ENCODE measurements at places on chromosomes 3 and 15.

DNA sequence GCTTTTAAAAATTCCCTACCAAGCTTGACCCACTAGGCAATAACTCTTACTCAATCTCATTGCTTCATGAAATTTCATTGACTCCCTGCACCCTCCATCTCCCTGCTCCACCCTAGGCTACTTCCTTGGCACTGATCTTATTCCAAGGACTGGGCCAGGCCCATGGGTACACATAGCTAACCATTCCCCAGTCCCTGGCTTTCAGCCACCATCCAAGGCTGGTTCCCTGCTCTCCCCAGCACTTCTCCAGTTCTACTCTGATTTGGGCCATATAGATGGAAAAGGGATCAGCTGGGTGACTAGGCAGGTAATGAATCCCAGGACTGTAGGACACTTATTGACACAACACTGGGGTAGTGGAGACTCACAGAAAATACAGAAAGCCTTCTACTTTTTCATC lies 88.1 kb upstream of the NEO1 start:
- no peak for DNase-seq

DNA sequence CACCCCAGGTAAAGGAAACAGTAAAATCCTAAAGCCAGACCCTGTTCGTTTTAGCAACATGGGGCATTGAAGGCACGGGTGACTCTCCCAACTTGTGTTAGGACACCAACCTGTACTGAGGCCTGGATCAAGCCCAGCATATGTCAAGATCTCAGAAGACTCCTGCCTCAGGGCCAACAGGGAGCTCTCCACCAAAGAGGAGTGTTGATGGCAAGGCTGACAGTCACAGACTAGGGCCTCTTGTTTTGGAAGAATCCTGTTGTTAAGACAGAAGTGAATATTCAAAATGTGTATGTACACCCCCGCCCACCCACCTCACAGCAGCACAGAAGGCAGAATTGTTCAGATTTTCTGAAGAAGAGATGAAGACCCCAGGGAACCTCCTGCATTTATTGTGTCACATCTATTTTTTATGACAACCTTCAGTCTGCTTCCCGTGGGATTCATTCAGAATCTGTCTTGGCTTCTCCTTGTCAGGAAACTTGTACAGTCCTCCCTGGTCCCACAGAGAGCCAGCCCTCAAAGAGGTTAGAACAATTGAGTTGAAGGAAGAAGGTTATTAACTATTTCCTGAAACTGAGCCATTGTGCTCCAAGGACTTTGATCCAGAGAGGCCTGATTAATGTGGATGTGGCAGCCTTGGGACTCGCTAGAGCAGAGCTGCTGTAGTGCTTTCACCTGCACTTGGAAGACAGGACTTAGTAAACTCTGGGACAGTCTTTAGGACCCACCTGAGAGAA lies 61.7 kb upstream of the PLXNA1 start:
- DNase-seq = no peak

DNA sequence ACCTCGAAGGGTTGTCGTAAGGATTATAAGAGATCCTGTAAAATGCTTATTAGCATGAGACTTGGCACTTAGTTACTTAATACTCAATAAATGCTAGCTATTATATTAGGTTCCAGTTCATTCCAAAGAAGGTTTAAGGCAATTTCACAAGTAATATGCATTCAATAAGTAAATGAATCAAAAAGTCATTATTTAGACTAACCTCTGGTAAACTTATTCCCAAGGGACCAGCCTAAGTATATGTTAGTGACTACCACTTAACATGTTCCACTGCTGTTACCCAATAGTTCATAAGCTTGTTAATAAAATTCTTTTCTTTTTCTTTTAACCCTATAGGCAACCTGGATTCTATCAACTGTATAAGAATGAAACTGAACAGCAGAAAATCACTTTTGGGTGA lies 5.1 kb downstream of the PDCD10 start:
- DNase-seq = no peak

GRCh38 chr3:7978087-7978422 lies 523.6 kb upstream of the LMCD1 start:
- no peak for DNase-seq

All from activated CD8-positive, alpha-beta T cell treated with anti-CD3 and anti-CD28 coated beads, Interleukin-2, amount 10 ng/mL, durations not matched to agents 7 days and 5 days (primary cell).